Adrenal gland (tissue), 19 donors: ENCODE measurements at places on chromosomes 4 and X. TPM values are rescaled to one million over a fixed set of nuclear protein-coding genes. Genes with fewer than 3 reads are reported as not detected.

The UNC5C gene
- 32.2 TPM for total RNA-seq

DNA sequence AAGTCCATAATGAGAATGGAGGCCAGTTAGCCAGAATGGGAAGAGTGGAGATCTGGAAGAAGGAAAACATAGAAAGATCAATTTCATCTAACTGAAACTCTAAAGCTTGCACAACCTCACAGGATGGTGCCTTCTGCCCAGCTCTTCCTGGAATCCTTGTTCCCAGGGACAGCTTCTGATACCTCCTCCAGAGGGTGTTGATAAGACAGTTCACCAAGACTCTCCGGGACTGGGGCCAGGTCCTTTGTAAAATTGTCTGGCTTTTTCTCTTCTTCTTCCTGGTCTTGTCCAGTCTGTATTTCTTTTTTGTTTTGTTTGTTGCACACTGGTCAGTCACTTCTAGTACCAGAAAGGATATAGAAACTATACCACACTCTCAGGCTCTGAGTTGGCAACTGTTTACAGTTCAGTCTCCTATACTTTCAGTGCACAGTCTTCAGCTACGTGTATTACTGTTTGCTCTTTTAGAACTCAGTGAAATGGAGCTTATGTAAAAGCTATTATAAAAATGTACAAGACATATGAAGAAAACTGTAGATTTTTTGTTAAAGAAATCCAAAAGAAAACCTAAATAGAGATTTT, 142.8 kb upstream of the RPL34 start:
- H3K4me1 ChIP-seq, result no peaks in the 10 kb centered on the region
- no peaks in the 10 kb centered on the region for H3K36me3 ChIP-seq
- H3K4me3 ChIP-seq, result no peak overlapping the region
- DNase-seq, result peak; percentile 71

- H3K36me3 ChIP-seq, result no peaks in the 10 kb centered on the region
- H3K27ac ChIP-seq, result no peak overlapping the region
- no peaks in the 10 kb centered on the region for H3K4me1 ChIP-seq
- H3K4me3 ChIP-seq, result no peak overlapping the region
Measured at GRCh38 chr4:146481246-146481645, 40.5 kb downstream of the SLC10A7 start.

The BEX5 gene
- 4.7 TPM for total RNA-seq

The KIF4A gene
- total RNA-seq, result 0.35 TPM

- no peak for DNase-seq
- no peak overlapping the region for H3K27ac ChIP-seq
- H3K27me3 ChIP-seq, result peaks cover 23% of the 10 kb centered on the region
- no peak overlapping the region for H3K4me3 ChIP-seq
Measured at GRCh38 chr4:74369855-74370254, 4.9 kb downstream of the EREG start.

The USP51 gene
- total RNA-seq, result 20.5 TPM

DNA sequence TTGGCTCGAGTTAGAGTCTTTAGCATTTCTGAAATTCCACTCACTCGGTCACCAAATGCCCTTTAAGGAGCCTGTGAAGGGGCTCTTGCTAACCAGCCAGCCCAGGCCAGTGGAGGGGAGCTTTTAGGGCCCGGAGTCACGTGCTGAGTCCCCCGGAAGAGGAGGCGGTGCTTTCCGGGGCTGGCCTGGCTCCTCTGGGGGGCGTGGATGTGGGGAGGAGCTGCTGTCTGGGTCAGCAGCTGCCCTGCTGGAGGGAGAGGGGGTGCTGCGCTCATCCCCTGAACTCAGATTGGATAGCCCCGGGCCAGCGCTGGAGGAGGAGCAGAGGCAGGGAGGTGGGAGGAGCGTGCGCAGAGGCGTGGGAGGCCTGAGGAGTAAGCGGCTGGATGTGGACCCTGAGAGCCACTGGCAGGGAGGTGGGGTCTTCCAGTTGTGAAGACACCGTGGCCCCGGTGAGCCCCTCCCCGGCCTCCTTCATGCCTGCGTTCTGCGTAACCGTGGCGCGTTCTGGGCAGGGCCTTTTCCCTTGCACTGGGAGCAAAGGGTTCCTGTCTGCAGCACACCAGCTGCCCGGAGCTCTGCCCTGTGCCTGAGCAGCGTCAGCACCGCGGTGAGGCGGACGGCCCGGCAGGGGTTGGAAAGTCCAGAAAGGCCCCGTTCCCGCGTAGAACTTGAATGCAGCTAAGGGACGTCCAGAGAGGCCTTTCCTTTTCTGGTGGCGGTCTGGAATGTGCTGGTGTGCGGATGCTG, 19.7 kb downstream of the MAEA start:
- peaks cover 20% of the 10 kb centered on the region for H3K36me3 ChIP-seq
- H3K27me3 ChIP-seq, result no peaks in the 10 kb centered on the region
- H3K27ac ChIP-seq, result peak overlapping the region; percentile 63
- H3K4me1 ChIP-seq, result peaks cover 28% of the 10 kb centered on the region

The HAND2 gene
- 44.9 TPM for total RNA-seq

- DNase-seq, result no peak
- H3K36me3 ChIP-seq, result no peaks in the 10 kb centered on the region
- peaks cover 25% of the 10 kb centered on the region for H3K4me1 ChIP-seq
- H3K4me3 ChIP-seq, result no peak overlapping the region
Measured at GRCh38 chr4:789571-790465, 36.1 kb downstream of the CPLX1 start.

DNA sequence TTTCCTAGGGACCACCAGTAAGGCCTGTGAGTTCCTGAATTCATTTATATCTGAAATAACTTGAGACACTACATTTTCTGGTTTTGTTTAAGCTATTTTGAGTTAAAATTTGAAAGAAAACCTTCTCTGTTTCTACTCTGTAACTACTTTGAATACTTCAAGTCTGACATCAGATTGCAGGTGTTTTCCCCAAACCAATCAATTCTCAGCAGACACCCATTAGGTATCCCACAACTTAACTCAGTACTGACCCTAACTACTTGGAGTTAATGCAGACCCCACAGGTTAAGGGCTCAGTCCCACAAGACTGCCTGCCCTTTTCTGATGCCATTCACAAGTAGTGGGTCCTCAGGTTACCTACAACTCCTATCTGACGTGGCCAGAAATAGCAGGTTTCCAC, 1100.0 kb upstream of the SLIT2 start:
- no peaks in the 10 kb centered on the region for H3K4me1 ChIP-seq
- H3K27ac ChIP-seq, result no peak overlapping the region
- no peak for DNase-seq
- H3K36me3 ChIP-seq, result no peaks in the 10 kb centered on the region
- H3K4me3 ChIP-seq, result no peak overlapping the region

The CCNB3 gene
- total RNA-seq, result 1.5 TPM

The PDGFRA gene
- 176 TPM for total RNA-seq

The CFAP99 gene
- total RNA-seq, result 1.1 TPM

The MGARP gene
- total RNA-seq, result 305 TPM

GRCh38 chrX:71098302-71098701, 2.7 kb downstream of the FOXO4 start:
- H3K4me3 ChIP-seq, result no peak overlapping the region
- H3K4me1 ChIP-seq, result no peaks in the 10 kb centered on the region
- no peak overlapping the region for H3K27ac ChIP-seq
- DNase-seq, result peak; percentile 75
- H3K36me3 ChIP-seq, result no peaks in the 10 kb centered on the region

DNA sequence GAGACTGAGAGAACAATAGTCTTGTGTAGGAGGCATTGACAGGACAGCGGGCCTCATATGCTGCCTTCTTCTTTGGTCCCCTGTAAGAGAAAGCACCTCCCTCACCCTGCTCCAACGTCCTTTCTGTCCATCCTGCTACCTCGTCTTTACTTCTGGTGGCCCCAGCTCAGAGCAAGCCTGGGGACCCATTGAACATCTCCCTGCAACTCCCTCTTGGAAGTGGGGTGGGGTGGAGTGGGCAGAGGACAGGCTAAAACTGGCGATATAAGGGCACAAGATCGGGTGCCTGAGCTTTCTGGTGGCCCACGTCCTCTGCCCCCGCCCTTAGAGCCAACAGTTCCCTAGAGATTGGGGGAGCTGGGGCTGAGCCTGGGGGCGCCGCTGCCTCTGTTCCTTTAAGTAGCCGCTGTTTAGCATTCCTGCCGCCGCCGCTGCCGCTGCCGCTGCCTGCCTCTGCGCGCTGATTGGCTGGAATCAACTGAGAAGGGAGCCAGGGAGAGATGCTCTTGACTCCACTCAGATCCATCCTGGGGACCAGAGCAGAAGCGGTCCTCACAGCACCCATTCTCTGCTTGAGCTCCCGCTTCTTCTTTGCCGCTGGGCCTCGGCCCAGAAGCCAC, at the start of gene DLG3:
Gene DLG3 (plus strand): TSS at position 510 of the 620 bp plus-strand sequence. CDS start 367 bp downstream, outside the sequence.
- no peaks in the 10 kb centered on the region for H3K36me3 ChIP-seq
- DNase-seq, result no peak
- H3K4me1 ChIP-seq, result no peaks in the 10 kb centered on the region
- peak within 1 kb of the TSS; percentile 23 for H3K4me3 ChIP-seq
- no peak within 1 kb of the TSS for H3K27ac ChIP-seq

DNA sequence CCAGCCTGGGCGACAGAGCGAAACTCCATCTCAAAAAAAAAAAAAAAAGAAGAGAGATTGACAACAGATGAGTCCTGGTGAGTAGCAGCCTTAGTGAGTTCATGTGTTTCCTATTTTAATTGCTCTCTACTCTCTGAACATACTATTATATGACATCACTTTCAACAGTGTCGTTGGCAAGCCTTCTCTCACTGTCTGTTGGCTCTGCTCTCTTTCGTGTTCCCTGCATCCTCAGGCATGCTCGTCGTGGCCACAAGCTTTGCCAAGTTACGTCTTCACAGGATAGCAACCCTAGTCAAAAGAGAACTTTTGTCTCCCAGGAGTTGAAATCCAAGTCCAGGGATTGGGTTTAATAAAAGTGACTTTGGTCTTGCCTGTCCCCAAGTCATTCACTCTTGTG, 117.1 kb upstream of the EGFL6 start:
- DNase-seq, result no peak
- no peak overlapping the region for H3K27ac ChIP-seq
- H3K4me3 ChIP-seq, result no peak overlapping the region
- no peaks in the 10 kb centered on the region for H3K27me3 ChIP-seq
- no peaks in the 10 kb centered on the region for H3K36me3 ChIP-seq
- H3K4me1 ChIP-seq, result no peaks in the 10 kb centered on the region

The NPNT gene
- 2.4 TPM for total RNA-seq

DNA sequence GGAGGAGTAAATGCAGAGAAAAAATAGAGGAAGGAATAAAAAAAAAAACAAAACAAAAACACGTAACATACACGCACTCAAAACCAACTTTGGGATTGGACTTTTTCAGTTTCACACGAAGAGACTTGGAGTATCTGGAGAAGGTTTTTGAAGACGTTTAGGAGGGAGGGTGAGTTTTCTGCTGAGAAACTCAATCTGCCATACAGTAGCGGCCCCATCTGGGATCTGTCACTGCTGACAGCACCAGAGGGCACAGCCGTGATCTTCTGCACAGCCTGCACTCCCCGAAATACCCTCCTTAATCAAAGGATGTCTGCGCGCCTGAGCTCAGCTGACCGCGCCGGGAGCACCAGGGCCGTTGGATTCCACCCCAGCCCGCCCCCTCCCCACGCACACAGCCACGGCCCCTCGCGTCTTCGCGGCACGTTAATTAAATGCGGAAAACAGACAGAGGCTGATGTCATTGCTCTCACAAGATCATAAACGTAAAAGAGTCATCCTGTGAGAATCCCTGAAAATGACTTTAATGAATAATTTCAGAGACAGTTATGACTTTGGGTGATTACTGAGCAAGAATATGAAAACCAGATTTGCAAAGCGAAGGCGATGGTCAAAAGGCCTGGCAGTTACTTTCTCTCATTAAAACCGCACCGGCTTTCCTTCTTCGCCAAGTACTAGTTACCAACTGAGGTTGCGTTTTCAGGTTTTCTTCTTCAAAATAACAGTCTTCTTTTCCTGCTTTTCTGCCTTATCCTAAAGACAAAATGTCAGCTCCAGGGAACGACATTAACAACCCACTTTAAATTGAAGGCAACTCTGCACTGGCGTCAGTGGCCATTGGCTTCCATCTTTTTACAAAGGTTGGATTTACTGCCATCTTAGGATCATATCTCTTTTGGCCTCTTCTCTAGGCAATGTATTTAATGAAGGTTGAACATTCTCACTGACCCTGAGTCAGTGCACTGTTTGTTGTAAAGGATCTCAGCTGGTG, 10.6 kb downstream of the HAND2 start:
- peaks cover 7% of the 10 kb centered on the region for H3K4me1 ChIP-seq
- H3K36me3 ChIP-seq, result no peaks in the 10 kb centered on the region
- DNase-seq, result no peak
- no peak overlapping the region for H3K4me3 ChIP-seq

The NDNF gene
- 0.26 TPM for total RNA-seq

The RPL9 gene
- 1,000 TPM for total RNA-seq

DNA sequence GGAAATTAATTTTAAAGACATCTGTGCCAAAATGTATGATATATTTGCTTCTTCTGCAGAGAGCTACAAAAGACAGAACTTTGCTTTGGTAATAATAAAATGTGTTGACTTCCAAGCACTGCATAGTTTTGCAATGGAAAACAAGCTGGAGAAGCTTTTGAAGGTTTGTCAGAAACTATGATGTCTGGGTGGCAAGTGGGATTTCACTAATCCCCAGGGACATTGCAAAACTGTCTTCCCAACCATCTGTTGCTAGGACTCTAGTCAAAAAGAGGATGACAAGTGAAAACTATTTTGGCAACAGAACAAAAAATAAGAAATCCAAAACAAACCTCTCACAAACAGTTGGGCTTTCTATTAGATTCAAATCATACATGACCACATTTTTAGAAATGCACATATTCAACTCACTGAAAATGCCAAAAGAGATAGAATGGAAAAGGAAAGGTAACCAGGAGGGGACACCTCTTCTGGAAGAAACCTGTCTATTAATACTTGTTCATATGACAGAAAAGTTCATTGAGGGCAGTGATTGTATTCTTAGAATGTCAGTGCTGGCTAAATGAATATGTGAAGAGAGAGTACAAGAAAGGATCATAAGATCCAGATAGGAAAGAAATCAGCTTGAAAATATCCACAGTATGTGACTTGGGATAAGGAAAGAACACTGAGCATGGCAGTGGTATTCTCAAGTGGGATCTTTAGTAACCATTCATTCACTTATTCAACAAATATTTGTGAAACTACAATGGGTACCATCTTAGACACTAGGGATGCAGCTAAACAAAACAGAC, 228.0 kb downstream of the RASL11B start:
- no peaks in the 10 kb centered on the region for H3K4me1 ChIP-seq
- peak; percentile 20 for DNase-seq
- no peak overlapping the region for H3K4me3 ChIP-seq
- H3K27ac ChIP-seq, result peak overlapping the region; percentile 7
- no peaks in the 10 kb centered on the region for H3K36me3 ChIP-seq

- H3K4me1 ChIP-seq, result no peaks in the 10 kb centered on the region
- no peak overlapping the region for H3K4me3 ChIP-seq
- H3K27ac ChIP-seq, result no peak overlapping the region
- H3K36me3 ChIP-seq, result no peaks in the 10 kb centered on the region
- H3K27me3 ChIP-seq, result peaks cover 14% of the 10 kb centered on the region
- no peak for DNase-seq
Measured at GRCh38 chrX:97747346-97747745, 863.6 kb downstream of the RPA4 start.

DNA sequence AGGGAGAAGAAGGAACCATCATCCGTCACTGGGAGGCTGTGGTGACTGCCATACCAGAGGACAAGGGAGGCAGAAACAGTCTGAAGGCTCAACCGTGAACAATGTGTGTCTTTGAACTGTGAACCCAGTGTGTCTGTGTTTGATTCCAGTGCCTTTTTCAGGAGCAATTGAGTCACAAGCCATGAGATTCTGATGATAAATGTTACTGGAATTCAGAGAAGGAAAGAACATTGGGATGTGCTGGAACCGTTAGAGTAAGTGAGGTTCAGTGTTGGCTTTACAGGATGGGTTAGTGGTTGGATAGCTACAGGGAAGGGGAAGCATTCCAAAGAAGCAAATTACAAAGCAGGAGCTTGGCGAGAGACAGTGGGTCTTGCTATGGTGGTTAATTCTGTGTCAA, 464.4 kb downstream of the TRIML1 start:
- no peak overlapping the region for H3K4me3 ChIP-seq
- H3K4me1 ChIP-seq, result no peaks in the 10 kb centered on the region
- no peaks in the 10 kb centered on the region for H3K27me3 ChIP-seq
- no peaks in the 10 kb centered on the region for H3K36me3 ChIP-seq
